Hair follicle dermal papilla cell (primary cell): ENCODE measurements at places on chromosomes 13 and 19. TPM values are rescaled to one million over a fixed set of nuclear protein-coding genes. Genes with fewer than 3 reads are reported as not detected.

Gene APLP1
- 13.8 and 16.4 TPM in 2 replicates for total RNA-seq

Gene NLRP4
- total RNA-seq = not detected in 2 replicates

Gene SYT5
- not detected in 2 replicates for total RNA-seq

Gene URAD
- not detected in 2 replicates for total RNA-seq

Gene SPATA13
- total RNA-seq = 65.5 and 112 TPM in 2 replicates

Gene KRTDAP
- not detected in 2 replicates for total RNA-seq

Gene MYO16
- under 0.01 TPM in 2 replicates for total RNA-seq

Gene SLC1A5
- total RNA-seq = 250 and 297 TPM in 2 replicates

Gene FXYD3
- not detected in 2 replicates for total RNA-seq

Gene IGFL1
- not detected in 2 replicates for total RNA-seq

Gene FSD1
- total RNA-seq = 5.7 and 7.8 TPM in 2 replicates

Gene NKPD1
- total RNA-seq = not detected in 2 replicates

Gene CPB2
- not detected in 2 replicates for total RNA-seq

Gene NANOS3
- total RNA-seq = 0.49 TPM in 1 of 2 replicates, not detected in the other
